ENCODE measurements at places on chromosomes 7 and 10.

GRCh38 chr7:105101864-105102263 lies 87.9 kb downstream of the KMT2E start:
- DNase-seq = no peak

DNA sequence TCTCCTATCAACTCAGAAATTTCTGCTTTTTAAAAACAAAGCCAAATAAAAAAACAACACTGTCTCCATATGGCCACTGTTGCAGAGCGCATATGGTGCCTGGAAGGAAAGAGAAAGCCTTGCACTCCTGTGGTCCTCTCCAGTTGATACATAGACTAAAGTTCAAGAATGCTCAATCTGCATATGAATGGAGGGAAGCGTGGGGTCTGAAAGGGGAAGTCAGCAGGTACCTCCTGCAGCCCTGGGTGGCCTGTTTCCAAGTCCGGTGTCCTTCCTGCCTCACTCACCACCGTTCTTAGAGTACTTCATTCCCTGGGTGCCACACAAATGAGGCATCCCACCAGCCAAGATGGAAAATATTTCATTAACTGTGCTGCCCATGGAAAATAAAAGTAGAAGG lies 138.3 kb upstream of the PALS2 start:
- no peak for DNase-seq

DNA sequence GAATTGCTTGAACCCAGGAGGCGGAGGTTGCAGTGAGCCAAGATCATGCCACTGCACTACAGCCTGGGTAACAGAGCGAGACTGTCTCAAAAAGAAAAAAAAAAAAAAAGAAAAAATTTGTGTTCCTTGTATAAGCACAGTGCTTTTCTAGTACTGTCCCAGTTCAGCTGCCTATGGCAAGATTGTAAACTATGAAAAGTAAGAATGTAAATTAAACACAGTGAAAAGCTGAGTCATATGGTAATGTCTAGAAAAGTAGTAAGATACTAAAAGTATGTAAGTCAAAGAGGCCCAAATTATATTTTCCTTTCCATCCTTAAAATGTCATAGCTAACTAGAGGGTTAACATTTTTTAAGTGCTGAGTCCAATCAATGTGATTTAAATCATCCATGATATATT lies 42.8 kb downstream of the RBM20 start:
- DNase-seq = no peak

GRCh38 chr10:75688506-75689300 lies 257.3 kb downstream of the LRMDA start:
- no peak for DNase-seq

DNA sequence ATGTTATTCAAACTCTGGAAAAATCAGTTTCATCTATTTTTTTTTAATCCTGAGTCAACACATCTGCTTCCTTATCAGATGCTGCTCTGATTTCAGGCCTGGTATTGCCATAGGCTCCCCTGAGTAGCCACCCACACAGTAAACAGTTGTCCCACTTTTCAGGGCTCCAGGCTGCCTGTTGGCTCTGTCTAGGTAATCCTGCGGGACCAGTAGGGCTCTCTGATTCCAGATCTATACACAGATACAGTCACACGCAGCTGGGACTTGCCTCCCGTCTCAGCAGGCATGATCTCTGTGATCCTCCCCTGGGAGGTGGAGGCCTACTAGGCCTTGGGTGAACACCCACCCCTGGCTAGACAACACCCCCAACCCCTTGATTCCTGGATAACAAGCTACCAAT lies 206.1 kb downstream of the CREB5 start:
- no peak for DNase-seq

DNA sequence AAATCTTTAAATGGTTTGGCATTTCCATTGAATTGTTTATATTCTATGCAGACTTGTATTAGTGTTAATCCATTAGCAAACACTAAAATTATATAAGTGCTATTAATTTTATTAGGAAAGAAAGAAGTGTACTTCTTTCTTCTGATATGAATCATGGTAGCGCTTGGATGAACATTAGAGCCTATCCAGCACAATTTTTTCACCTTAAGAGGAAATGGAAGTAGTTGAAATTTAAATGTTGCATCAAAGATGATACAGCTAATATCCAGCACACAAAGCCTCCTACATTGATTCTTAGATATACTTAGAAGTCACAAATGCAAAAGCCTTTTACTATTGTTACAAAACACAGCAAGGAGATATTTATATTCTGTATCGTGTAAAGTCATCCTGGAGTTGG lies 174.5 kb downstream of the AHR start:
- no peak for DNase-seq

- DNase-seq = no peak
Measured at GRCh38 chr10:3886191-3886590, 101.2 kb upstream of the KLF6 start.

- DNase-seq = no peak
Measured at GRCh38 chr7:37826825-37827224, 21.6 kb upstream of the NME8 start.

- no peak for DNase-seq
Measured at GRCh38 chr10:91896212-91896756, 13.0 kb downstream of the FGFBP3 start.

- no peak for DNase-seq
Measured at GRCh38 chr10:30055226-30055662, 4.1 kb downstream of the JCAD start.

- DNase-seq = no peak
Measured at GRCh38 chr7:49724071-49724470, 49.4 kb upstream of the VWC2 start.

- DNase-seq = no peak
Measured at GRCh38 chr10:121106611-121107010, 255.4 kb downstream of the WDR11 start.

- DNase-seq = no peak
Measured at GRCh38 chr7:4140933-4141332, 541.2 kb upstream of the FOXK1 start.

DNA sequence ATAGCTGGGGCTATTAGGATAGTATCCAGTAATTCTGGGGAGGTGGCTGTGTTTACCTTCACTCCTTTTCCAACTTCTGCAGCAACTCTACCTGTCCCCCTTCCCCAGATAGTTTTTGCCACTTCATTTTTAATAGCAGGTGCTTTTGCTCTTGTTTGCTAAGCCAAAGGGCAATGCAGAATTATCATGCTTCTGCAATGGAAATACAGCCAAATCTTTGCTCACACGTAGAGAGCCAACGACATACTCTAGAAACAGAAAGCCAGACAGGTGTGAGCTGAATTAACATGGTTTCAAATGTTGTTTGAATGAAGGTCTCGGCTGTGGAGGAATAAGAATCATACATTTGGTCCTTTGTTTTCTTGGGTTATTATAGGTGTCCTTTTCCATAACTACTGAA lies 14.4 kb downstream of the PLEKHS1 start:
- no peak for DNase-seq

DNA sequence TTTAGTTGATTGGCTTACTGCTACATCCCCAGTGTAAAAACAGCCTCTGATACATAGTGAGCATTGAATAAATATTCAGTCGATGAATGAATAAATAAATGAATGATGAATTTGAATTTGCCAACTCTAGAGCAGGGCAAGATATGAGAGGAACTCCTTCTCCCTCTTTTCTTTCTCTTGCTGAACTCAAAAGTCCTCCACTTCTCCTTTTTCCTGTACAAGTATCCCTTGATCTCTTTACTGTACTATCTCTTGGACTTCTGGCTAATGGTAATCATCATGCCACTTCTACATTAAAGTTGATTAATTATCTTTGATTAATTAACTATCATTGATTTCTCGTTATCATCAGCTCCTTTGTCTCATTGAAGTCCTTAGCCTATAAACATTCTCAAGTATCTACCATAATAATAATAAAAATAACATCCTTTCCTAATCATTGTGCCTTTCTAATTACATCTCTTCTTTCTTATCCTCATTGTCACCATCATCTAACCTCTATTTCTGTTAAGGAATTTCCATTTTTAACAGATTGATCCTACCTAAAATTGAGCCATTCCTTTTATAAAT lies 10.6 kb downstream of the CPED1 start:
- DNase-seq = no peak

DNA sequence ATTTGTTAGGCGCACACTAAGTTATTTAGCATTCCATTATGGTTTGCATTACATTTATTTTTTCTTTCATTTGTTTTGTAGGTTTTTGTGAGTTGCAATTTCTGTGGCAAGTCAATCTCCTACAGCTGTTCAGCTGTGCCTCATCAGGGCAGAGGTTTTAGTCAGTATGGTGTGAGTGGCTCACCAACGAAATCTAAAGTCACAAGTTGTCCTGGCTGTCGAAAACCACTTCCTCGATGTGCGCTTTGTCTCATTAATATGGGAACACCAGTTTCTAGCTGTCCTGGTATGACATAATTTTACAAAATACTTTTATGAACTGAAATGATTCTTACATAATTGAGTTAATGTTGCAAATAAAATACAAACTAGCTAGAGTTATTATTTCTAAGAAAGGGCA lies 29.5 kb downstream of the MIOS start:
- no peak for DNase-seq

DNA sequence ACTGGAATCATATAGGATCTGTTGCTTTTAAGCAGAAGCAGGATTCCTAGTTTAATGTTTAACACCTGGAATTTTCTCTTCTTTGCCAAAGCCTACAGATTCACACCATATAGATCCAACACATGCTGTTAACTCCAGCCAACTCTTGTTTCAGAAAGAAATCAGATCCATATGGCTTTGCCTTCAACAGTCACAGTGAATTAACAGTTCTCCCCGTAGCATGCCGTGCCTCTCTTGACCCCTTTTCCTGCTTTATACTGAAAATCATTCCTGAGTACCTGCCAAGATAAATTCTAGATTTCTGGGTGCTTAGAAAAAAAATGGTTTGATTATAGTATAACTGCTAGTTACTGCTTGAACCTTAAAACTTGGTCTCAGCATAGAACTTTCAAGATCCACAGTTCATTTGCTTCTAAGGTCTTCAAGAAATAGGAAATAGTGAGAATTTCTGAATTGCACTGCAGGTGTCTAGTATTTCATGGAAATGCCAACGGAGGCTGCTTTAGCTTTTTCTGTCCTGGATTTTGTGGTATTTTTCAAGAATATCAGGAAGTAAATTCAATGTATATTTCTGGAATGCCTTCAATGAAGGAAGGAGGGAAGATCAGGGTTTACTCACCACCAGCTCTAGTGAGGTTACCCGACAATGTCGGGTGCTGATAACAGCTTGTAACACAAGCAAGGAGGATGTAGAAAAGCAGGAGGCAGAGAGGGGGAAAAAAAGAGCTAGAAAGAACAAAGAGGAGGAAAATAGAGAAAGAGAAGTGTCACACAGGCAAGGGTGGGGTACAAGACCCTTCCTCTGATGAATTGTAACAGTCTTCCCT lies 6.6 kb downstream of the AASS start:
- DNase-seq = no peak

DNA sequence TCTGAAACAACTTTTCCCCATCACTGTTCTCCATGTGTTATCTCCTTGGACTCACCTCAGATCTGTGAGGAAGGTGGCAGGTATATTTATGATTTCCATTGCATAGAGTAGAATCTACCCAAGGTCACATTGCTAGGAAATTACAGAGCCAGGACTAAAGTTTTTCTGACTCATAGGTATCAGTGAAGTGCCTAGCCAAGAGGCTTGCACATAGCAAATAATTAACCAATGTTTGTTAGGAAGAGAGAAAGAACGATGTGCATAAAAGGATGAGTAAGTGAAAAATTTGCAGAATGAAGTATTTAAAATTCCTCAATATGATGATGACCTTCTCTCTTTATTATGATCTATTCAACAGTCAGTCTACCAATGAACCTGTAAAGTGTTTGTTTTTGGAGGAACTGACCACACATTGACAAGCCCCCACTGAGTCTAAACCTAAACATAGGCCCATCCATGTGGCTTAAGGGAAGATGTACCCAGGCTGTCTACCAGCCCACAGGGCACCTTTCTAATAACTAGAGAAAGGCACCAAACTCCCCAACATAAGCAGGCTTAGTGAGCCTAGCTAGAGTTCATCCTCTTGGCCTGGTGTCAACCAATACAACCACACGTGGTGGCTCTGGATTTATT lies 252.9 kb upstream of the ZMIZ1 start:
- DNase-seq = no peak

DNA sequence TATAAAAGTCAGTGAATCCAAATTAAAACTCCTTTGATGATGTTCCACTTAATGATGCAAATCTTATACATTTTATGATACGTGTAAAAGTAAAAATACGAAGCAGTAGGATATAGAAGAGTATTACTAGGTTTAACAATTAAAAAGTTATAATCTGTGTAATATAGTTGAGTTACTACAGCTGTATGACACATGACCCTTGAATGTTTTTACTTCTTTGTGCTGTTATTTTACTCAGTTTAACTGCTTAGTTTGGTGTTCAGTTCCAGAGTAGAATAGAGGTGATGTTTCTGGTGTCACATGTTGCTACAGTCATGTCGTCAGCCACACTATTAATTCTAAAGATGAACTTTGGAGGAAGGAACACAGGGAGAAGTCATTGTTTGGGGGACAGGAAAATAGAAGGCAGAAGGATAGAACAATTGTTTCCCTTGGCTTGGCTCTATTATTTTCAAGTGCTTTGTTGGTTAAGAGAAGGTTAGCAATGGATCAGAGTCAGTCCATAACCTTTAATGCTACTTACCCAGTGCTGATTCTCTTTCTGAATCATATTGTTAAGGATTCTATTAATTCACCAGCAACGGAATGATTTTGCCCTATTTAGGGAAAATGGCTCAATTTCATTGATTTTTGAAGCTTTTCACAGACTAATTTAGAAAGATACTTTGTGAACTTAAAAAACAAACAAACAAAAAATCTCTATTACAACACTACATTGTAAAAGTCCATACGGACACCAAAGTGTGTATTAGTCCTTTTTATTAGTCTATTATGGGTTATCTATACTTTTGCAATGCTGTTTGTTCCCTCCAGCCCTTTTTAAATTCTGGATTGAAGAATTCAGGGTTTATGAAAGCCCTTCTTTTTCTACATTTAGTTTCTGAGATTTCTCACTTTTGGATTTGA lies 73.4 kb downstream of the CPED1 start:
- no peak for DNase-seq

DNA sequence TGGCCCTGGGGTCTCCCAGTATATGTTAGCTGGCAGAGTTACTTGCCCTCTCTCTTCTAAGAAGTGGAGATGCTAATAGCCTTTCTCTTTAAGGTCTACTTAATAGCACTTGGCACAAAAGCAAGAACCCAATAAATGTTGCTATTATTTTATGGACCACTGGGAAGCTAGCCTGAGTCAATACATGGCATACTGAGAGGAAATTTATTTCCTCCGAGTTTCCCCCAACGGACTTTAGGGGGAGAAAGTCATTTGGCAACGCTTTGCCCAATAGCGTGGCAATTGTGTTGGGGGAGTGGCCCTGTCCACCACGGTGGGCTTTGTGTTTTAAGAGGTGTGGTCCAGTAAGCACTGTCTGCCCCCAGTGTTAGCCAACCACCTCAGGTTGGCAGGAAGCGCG lies 87.4 kb upstream of the SMNDC1 start:
- no peak for DNase-seq

DNA sequence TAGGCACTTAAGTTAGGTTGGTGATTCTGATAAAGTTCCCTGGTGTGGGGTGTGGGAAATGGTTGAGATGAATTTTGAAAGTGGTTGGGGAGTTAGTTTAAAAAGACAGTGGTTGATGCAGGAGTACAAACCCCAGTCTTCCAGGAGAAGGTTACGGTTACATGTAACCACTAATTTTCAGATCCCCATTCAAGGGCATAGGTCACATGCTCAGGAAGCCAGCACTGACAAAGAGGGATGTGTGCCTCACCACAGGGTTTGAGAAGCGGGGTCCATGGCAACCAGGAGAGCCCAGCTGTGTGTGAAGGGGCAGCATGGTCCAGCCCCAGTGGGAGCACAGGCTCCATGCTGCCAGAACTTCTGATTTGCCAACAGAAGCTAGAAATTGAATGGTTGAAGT lies 144.2 kb downstream of the MDFIC start:
- no peak for DNase-seq

GRCh38 chr7:87001214-87001613 lies 58.2 kb downstream of the ELAPOR2 start:
- no peak for DNase-seq
